ENCODE measurements at places on chromosomes 7 and 10.

DNA sequence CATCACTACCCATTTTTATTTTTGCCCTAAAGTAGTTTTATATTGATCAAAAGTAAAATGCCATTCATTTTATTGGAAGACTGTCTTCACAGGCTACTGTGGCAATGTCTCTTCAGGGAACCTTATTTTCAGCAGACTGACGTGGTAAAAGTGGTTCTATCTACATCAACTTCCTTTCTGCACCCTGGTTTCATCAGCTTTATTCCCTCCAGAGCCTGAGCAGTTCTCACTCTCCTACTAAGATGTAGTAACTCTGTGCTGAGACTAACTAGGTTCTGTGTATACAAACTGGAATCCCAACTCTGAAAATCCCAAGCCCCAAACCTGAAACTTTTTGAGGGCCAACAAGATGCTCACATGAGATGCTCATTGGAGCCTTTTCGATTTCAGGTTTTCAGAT lies 155.3 kb downstream of the SFMBT2 start:
- DNase-seq: no peak

- no peak for DNase-seq
Measured at GRCh38 chr10:71697938-71698709, 21.5 kb downstream of the C10orf105 start.

GRCh38 chr7:132386201-132386681 lies 190.0 kb downstream of the PLXNA4 start:
- no peak for DNase-seq

- no peak for DNase-seq
Measured at GRCh38 chr10:69057261-69057950, 30.5 kb upstream of the SRGN start.

DNA sequence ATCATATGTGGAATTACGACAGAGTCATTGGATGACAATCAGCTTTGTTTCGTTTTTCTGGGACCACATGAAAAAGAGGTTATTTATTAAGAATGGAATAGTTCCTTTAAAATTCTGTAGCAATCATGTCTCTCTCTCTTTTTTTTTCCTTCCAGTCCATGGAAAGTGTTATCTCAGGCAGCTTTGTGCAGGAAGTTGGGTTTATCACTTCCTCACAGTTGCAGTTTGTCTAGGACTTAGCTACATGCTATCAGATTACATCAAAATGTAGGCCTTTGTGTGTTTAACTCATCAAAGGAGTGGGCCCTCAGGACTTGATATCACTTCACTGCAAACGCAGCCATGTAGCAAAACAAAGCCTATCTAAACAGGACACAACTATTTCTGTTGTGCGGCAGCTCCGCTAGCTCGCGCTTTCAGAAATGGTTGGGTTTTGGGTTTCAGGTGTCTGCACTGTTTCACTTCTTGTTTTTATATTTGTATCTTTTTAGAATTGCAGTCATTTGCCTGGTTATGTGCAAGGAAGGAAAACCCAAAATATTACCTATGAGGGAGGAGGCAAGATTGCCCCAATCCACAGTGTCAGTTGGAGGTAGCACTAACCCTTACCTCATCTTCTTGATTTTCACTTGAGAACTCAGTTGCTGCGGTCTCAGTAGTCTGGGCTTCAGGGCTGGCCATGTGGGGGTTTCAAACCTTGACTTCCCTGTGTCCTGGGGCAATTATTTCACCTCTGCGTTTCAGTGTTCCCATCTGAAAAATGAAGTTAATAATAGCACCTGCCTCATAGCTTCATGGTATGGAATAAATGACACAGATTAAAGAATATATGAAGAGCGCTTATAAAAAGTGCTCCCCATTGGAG lies 66.7 kb downstream of the HHEX start:
- DNase-seq: no peak

- DNase-seq: no peak
Measured at GRCh38 chr10:28644647-28645046, 32.7 kb upstream of the BAMBI start.

- DNase-seq: no peak
Measured at GRCh38 chr7:152751449-152752141, 8.0 kb upstream of the ACTR3B start.

DNA sequence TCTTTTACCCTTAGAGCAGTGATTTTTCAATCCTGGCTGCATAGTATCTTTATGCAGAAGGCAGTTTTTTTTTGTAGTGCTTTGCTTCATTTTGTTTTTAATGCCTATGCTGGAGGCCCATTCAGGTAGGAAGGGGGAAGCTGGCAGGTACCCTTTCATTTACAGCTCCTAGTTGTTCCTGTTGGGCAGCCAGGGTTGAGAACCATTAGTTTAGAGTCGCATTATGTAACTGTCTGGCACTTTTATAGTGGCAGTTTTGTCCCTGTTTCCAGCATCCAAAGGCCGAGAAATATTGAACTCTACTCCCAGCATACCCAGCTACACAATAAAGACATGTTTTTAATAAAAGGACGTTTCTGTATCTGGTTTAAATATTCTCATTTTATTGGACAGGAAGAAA lies 110.6 kb downstream of the CCDC3 start:
- no peak for DNase-seq

DNA sequence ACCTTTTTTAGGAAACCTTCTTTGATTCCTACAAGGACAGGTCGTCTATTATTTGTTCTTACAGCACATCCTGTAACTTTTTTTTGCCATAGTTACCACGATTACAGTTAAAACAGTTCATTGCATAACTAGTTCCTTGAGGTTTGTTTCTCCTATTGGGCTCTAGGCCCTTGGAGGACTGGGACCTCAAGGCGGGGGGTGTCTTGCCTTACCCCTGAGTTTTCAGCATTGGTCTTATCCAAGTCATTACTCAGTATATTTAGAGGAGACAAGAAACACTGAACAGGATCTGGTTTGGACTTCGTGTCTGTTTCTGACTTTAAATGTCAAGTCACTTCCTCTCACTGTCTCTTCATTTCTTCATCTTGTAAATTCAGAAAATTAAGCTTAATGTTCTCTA lies 369.8 kb downstream of the SDK1 start:
- no peak for DNase-seq

GRCh38 chr10:26217396-26218086 lies 967 bp downstream of the GAD2 start:
- DNase-seq: no peak

- DNase-seq: no peak
Measured at GRCh38 chr10:14758994-14759664, 15.6 kb downstream of the FAM107B start.

- DNase-seq: peak; percentile 39
Measured at GRCh38 chr10:6583447-6583846, 3.4 kb upstream of the PRKCQ start.

GRCh38 chr7:152643979-152644559 lies 31.9 kb downstream of the XRCC2 start:
- no peak for DNase-seq

DNA sequence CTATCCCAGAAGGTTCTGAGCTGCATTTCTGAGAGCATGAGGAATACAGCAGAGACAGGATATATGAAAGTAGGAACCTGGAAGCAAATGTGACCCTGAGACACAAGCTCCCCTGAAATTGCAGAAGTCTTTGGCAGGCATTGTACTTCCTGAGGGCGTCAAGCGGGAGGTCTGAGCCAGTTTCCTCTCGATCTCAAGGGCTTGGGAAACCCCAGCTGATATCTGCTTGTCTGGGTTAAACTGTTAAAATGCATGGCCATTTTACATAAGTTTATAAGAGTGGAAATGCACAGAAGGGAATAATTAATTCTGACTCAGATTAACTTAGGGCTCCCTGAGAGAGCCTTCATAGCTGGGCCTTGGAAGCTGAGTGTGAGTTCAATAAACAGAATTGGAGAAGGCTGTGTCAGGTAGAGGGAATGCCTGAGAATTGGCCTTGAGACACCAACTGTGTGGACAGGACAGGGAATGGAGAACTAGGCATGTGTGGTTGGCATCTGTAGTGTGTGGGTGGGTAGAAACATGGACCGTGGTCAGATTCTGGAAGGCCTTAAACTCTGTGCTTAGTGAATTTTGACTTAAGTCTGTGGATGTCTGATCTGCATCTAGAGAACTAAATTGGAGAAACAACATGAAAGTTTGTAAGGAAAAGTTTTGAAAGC lies 53.3 kb downstream of the WIPF3 start:
- DNase-seq: no peak

DNA sequence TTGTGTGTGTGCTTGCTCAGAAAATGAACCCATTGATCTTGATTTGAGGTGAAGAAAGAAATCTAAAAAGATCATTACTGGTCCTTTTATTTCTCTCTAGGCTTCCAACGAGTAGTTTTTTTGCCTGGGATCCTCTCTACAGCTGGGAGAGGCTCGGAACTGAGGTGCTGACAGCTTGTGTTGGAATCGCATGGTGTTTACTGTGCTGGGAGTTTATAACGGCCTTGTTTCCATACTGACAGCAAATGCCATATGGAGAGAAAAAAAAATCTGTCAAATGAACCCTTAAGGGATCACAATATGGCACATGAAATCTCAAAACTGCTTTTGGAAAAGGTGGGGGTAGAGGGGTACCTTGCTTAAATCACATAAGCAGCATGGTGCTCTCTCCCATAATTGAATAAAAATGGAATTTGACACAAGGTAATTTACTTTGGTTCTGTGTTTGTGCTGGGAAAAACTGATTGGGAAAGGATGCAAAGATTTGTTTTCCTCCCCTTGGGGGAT lies 165.0 kb downstream of the RGS10 start:
- DNase-seq: no peak

DNA sequence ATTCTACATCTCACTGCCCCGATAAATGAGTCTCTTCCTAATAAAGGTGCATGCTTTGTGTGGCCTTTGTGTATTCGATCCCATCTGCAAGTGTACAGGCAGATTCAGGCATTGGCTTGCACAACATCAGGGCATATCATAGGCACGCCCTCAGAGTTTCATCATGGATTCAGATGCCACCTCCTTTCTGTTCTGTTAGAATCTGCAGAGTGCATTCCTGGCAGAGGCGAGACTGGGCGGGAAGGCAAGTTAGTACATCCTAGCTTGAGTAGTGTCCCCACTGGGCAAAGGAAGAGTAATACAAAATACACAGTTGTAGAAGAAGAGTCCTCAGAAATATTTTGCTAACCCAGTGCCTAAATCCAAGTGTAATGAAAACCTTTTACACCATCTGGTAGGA lies 346.5 kb upstream of the GALNT17 start:
- DNase-seq: no peak

DNA sequence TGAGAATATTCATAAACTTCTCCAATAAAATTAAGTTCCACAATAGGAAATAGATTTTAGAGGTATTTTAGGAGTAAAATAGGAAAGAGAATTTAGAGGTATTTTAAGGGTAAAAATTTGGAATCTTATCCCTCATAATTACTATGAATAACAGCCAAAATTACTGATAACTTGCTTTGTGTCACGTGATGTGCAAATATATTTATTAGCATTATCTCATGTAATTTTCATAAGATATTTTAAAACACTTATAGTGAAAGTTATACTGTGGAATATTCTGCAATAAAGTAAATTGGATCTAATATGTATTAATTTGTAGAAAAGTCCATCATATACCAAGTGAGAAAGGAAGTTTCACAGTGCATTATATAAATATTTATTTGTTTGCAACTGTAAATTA lies 64.2 kb upstream of the VWDE start:
- no peak for DNase-seq

DNA sequence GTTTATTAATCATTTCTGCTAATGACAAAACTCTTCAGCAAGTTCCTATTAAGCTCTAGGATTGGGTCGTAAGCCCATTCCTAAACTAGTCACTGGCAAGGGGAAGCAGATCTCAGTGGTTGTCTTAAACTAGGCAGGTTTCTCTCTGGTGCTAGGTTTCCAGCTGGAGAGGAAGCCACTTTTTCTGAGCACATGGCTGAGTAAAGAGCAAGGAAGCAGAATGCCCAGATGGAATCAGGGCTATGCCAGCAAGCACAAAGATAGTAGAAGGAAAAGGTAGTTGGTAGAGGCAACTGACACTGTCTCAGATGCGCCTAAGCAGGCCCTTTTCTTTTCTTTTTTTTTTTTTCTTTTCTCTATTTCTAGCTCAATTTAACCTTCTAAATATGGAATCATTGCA lies 224.9 kb downstream of the EXOC4 start:
- DNase-seq: no peak

- no peak for DNase-seq
Measured at GRCh38 chr7:1227814-1228544, 4.7 kb upstream of the UNCX start.

DNA sequence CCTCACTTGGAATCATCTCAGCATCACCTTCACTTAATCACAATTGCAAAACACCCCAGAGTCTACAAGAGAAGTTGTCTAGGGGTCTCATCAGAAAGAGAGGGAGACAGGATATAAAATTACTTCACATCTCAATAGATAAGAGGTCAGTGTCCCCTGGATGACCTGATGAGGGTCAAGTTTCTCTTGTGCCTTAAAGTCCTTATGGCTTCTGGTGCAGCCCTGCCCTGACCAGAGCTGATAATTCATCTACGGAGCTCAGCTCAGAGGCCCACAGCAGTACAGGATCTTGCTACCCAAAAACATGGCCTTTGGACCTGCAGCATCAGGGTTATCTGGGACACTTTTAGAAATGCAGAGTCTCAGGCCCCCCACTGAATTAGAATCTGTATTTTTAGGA lies 111.1 kb upstream of the GLI3 start:
- no peak for DNase-seq

All from CD4-positive, CD25-positive, alpha-beta regulatory T cell (primary cell).